ENCODE measurements at places on chromosomes 4 and X. TPM values are rescaled to one million over a fixed set of nuclear protein-coding genes. Genes with fewer than 3 reads are reported as not detected.

PPP1R2C gene
- total RNA-seq, result not detected

PAGE2B gene
- not detected for total RNA-seq

GPR143 gene
- not detected for total RNA-seq

PPA2 gene
- 78.9 TPM for total RNA-seq

SUPT20HL1 gene
- not detected for total RNA-seq

RRH gene
- total RNA-seq, result not detected

GPRASP1 gene
- total RNA-seq, result 11.5 TPM

TMEM154 gene
- 5.5 TPM for total RNA-seq

ASB5 gene
- 0.09 TPM for total RNA-seq

HSPA4L gene
- total RNA-seq, result 10.7 TPM

GPRASP3 gene
- total RNA-seq, result 5.3 TPM

RNF212 gene
- 6.9 TPM for total RNA-seq

IQSEC2 gene
- total RNA-seq, result 5.6 TPM

CLDN34 gene
- not detected for total RNA-seq

TKTL2 gene
- not detected for total RNA-seq

PDGFRA gene
- total RNA-seq, result 707 TPM

FUNDC2 gene
- total RNA-seq, result 143 TPM

ADGRL3 gene
- total RNA-seq, result 7.9 TPM
